ENCODE measurements at places on chromosomes 7 and 10.

DNA sequence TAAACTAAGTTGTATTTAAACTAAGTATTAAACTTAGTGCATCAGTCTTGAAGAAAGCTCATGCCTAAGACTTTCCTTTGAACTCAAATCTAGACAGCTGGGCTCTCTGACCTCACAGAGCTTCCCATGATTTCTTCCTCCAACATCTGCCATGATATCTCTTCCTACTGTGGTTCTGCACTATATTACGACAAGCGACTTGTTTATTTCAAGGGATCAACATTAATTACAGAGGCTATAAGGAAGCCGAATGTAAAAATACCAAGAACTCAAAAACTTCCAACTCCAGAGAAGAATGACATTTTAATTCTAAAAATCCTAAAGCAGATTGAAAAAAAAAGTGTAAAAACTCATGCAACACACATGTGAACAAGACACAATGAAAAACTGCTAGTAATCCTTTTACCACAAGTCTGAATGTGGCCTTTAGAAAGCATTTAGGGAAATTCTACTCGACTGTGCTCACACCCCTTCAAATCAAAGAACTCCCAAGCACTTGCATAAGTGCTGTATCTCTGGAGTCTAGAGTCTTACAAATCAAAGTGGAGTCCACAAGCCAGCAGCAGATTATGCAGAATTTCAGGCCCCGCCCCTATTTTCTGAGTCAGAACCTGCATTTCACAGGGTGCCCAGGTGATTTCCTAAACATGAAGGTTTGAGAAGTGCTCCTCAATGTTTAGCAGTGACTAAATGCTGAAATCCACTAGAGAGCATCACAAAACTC lies 22.7 kb upstream of the WASHC2A start:
- DNase-seq: no peak

GRCh38 chr10:107415446-107415845 lies 250.9 kb upstream of the SORCS1 start:
- DNase-seq: no peak

- no peak for DNase-seq
These were observed 29.0 kb upstream of the DAGLB start for GRCh38 chr7:6476596-6477317.

DNA sequence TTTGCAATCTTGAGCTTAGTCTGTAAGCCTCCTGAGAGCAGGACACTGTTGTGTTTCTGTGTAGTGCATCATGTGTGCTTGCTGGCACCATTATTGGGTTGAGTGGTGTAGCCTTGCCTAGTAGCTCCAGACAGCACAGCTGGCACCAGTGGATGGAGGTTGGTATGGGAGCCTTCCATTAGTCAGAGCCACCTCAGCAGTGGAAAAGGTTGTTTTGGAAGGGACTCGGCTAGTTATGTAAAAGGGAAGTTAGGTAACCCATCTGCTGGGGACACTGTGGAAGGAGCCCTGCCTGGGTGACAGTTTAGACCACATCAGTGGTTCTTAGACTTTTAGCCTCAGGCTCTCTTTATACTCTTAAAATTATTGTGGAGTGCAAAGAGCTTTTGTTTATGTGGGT lies 16.3 kb downstream of the MINDY4 start:
- DNase-seq: no peak

GRCh38 chr10:72765051-72765745 lies 73.3 kb downstream of the MCU start:
- DNase-seq: no peak

DNA sequence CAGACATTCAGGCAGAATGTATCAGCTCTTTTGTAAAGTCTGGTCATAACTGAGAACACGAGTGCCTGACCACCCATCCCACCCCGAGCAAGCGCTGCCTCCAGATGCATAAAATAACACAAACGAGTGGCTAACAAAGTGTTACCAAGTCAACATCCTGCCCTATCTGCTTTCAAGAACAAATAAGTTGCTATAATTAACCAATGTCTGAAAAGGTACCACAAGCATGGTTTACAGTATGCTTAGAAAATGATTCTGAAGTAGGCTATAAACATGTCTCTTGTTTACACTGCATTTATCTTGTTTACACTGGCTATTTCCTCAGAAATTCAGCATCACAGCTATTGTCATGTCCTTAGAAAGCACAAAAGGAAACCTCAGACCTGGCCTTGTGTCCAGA lies 49.5 kb downstream of the PIK3AP1 start:
- no peak for DNase-seq

- no peak for DNase-seq
These were observed 69.5 kb downstream of the CACNA2D1 start for GRCh38 chr7:82373926-82374635.

GRCh38 chr7:156989766-156990535 lies 20.5 kb downstream of the MNX1 start:
- no peak for DNase-seq

- no peak for DNase-seq
These were observed 26.8 kb upstream of the LMOD2 start for GRCh38 chr7:123628829-123629228.

DNA sequence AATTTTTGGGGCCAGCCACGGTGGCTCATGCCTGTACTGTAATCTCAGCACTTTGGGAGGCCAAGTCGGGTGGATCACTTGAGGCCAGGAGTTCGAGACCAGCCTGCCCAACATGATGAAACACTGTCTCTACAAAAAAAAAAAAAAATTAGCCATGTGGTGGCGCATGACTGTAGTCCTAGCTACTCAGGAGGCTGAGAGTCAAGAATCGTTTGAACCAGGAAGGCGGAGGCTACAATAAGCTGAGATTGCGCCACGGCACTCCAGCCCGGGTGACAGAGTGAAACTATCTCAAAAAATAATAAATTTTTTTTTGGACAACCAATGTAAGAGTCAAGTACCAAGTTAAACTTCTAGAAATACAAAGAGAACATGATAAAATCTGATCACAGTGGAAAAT lies 164.6 kb downstream of the AVL9 start:
- no peak for DNase-seq

GRCh38 chr7:85693326-85693725 lies 506.5 kb upstream of the SEMA3D start:
- DNase-seq: no peak

DNA sequence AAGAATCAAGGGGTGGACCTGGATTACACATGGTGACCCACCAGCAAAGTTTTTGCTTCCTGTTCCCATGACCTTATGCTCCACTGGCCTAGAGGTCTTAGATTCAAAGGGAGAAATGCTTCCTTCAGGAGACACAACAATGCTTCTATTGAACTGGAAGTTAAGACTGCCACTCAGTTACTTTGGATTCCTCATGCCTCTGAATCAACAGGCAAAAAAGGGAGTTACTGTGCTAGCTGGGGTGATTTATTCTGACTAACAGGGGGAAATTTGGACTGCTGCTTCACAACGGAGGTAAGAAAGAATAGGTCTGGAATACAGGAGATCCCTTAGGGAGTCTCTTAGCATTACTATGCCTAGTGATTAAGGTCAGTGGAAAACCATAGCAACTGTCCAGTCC lies 10.3 kb downstream of the TMEM229A start:
- DNase-seq: no peak

- DNase-seq: no peak
These were observed 1.3 kb upstream of the GET4 start for GRCh38 chr7:875051-875450.

DNA sequence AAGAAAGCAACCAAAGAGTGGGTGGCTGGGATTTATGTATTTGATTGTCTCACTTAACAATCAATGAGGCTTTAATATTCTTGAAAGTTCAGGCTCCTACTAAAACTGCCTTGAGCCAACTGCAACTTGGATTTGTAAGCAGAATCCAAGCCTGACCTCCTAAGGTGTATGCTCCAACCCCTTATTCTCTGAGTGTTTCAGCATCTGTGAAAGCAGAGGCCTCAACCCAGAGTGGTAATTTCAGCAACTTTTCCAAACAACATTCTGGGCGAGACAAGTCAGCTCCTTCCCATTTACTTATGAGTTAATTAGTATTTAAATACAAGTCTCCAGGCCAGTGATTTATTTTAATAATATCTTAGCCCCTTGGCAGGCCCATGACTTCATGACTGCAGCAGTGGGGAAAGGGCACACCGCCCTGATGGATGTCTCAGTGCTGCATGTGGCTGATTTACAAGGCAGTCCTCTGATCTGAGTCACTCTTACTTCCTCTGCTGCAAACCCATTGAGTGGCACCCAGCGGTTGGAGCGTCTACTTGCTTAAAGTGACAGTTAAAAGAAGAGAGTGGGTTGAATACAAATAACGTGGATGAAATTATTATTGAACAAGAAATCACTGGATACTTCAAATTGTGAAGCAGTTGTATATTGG lies 209.1 kb downstream of the TRIL start:
- DNase-seq: no peak

DNA sequence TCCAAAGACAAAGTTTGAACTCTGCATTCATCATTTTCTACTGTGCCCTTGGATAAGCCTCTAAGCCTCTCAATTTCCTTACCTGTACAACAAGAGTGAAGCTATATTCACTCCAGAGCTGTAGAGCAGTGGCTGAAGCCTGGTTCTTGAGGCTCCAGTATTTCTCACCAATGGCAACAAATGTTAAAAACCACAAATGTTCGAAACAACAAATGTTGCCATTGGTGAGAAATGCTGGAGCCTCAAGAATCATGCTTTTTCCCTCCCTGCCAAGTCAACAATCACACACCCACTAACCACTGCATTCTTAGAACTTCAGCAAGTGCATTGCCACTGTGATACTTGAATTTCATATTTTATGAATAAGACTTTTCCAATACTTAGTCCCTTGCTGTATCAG lies 237.9 kb downstream of the TMEM26 start:
- no peak for DNase-seq

All from activated CD4-positive, alpha-beta T cell treated with anti-CD3 and anti-CD28 coated beads for 24 hours (primary cell).